ENCODE measurements at places on chromosomes 16 and 17. TPM values are rescaled to one million over a fixed set of nuclear protein-coding genes. Genes with fewer than 3 reads are reported as not detected.

- peaks cover 9% of the 10 kb centered on the region for H3K36me3 ChIP-seq
- H3K4me1 ChIP-seq = peaks cover 19% of the 10 kb centered on the region
- no peak overlapping the region for H3K4me3 ChIP-seq
- no peaks in the 10 kb centered on the region for H3K27me3 ChIP-seq
- H3K27ac ChIP-seq = no peak overlapping the region
Observed at GRCh38 chr16:59729613-59730012, 995.5 kb upstream of the GOT2 start.

Gene CRYM
- 1.2 TPM for total RNA-seq

- DNase-seq = peak; percentile 47
- H3K27ac ChIP-seq = no peak overlapping the region
- no peaks in the 10 kb centered on the region for H3K27me3 ChIP-seq
Observed at GRCh38 chr16:84084570-84085270, 32.0 kb downstream of the MBTPS1 start.

Gene ABCC6
- total RNA-seq = 0.77 TPM

Gene ZBTB4
- total RNA-seq = 13.6 TPM

DNA sequence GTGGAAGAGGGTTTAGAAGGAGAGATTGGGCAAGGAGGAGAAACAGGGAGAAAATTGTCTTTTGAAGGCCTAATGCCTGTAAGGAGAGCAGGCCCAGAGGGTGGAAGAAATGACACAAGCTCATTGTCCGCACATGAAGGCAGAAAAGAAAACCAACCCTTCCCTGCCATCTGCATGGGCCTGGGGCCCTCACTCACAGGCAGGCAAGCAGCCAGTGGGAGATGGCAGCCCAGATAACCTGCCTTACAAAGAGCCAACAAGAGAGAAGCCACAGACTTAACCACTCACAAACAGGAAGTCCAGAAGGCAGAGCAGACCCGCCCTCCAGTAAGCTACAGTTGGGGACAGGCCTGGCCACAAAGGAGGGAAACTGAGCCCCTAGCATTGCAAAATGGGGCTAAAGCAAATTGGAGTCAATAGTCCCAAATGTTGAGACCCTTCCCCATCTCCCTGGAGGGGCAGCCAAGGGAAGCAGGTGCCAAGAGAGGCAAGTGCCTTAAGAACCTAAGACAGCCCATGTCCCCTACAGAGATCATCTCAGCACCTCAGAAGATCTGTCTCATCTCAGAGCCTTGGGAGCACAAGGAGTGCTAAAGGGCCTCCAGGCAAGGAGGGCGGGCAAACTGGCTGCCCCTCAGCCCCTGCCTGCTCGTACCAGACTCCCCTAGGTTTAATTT is 7.3 kb upstream of the TSPOAP1 start:
- no peaks in the 10 kb centered on the region for H3K27me3 ChIP-seq
- DNase-seq = no peak
- H3K27ac ChIP-seq = peak overlapping the region; percentile 5
- no peak overlapping the region for H3K4me3 ChIP-seq

DNA sequence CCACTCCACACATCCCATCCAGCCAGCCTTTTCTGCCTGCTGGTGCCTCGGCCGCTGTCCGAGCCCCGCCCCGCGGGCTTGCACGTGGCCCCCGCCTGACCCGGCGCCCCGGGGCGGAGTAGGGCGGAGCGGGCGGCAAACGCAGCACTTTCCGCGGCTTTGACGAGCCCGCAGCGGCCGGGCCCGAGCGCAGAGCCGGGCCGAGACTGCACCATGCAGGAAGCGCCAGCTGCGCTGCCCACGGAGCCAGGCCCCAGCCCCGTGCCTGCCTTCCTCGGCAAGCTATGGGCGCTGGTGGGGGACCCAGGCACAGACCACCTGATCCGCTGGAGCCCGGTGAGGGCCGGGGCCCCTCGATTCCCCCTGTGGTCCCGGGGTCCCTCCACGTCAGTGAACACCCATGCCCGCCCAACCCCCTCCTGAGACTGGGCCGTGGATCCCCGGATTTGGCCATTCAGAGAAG is at the start of gene HSF4:
TSS of gene HSF4 (plus strand) at position 147 of the 463 bp plus-strand sequence. CDS start at position 214, 67 bp downstream.
- H3K4me3 ChIP-seq = peak within 1 kb of the TSS; percentile 57
- H3K27me3 ChIP-seq = peaks cover 97% of the 10 kb centered on the region
- no peak within 1 kb of the TSS for H3K27ac ChIP-seq

DNA sequence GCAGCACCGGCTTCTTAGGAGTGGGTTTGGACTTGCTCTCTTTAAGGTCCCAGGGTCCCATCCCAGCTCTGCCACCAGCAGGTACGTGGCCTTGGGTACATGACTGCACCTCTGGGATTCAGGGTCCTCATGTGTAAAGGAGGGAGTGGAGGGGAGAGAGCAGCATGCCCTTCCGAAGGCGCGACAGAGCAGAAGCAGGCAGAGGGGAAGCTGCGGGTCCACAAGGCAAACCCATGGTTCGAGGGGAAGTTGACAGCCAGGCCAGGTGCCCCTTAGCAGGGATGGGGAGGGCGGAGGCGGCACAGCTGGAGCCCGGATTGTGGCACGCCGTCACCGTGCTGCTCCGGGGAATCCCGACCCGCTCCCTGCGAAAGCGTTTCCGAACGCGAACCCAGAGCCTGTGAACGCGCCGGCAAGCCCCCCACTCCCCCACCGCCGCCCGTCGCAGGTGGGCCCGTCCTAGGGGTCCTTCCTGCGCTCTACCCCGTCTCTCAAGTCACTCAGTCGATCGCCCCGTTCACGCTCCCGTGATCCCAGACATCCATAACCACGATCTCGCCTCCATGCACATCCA is 4.1 kb upstream of the TBX2 start:
- H3K4me1 ChIP-seq = peaks cover 49% of the 10 kb centered on the region
- peaks cover 71% of the 10 kb centered on the region for H3K27me3 ChIP-seq
- DNase-seq = no peak
- peak overlapping the region; percentile 83 for H3K4me3 ChIP-seq

DNA sequence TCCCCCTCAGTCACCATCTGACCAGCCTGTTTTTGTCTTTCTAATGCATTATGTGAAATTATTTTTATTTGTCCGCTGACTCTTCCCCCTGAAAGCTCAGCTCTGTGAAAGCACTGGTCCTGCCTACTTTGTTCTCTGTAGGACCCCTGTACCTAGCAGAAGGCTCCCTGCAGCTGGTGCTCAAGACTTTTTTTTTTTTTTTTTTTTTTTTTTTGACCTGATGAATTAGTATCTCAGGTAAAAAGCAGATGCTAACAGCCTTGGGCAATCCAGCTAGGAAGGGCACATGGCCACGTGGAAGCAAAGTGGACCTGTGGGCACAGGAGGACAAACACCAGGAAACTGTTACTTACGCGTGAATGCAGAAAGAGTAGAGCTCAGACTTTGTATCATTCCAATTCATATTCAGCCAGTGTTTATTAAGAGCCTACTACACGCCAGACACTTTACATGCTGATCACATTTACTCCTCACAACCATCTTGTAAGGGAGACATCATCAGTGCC is 629 bp upstream of the UNC119 start:
- H3K27ac ChIP-seq = no peak overlapping the region
- no peaks in the 10 kb centered on the region for H3K27me3 ChIP-seq
- peak overlapping the region; percentile 91 for H3K4me3 ChIP-seq
- no peak for DNase-seq
- H3K4me1 ChIP-seq = peaks cover 30% of the 10 kb centered on the region
- H3K36me3 ChIP-seq = peaks cover 12% of the 10 kb centered on the region

Gene CRHR1
- 0.41 TPM for total RNA-seq

DNA sequence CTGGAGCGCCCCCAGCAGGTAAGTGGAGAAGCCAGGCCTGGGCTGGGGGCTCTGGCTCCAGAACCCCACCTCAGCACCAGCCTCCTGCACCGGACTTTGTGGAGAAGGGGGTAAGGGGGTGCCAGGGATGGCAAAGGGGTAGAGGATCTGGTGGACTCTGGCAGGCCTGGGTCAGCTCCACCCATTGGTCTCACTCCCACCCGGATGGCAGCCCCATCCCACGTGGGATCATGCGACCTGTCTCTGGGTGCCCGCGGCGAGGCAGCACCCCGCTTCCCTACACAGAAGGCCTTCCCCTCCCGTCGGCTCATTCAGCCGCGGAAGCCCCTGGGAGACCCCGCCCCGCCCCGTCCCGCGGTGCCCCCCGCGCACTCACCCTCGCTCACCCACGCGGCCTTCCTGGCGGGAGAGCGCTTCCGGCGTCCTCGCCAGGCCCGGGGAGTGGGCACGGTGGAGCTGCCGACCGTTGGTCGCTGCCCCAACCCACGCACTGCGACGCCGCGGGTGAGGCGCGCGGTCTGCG is 498 bp upstream of the PLEKHG4 start:
- no peak for DNase-seq
- no peaks in the 10 kb centered on the region for H3K36me3 ChIP-seq
- H3K4me1 ChIP-seq = no peaks in the 10 kb centered on the region
- no peak overlapping the region for H3K27ac ChIP-seq
- H3K4me3 ChIP-seq = peak overlapping the region; percentile 74
- H3K27me3 ChIP-seq = no peaks in the 10 kb centered on the region

Gene GDPD3
- 6.7 TPM for total RNA-seq
